ENCODE measurements at places on chromosomes 7 and 10.

GRCh38 chr10:124942317-124943169 lies 620 bp downstream of the ZRANB1 start:
- no peak for DNase-seq

- no peak for DNase-seq
These were observed at the start of gene MAGI2 for GRCh38 chr7:79453558-79454360. Gene MAGI2 (minus strand): TSS chr7:79453667. CDS start chr7:79453320, 347 bp downstream.

GRCh38 chr10:86967481-86967941 lies 771 bp upstream of the ADIRF start:
- DNase-seq = no peak

- DNase-seq = no peak
These were observed 36.9 kb upstream of the SH2D4B start for GRCh38 chr10:80500572-80501380.

GRCh38 chr7:128425850-128426249 lies 16.1 kb upstream of the IMPDH1 start:
- peak; percentile 75 for DNase-seq

DNA sequence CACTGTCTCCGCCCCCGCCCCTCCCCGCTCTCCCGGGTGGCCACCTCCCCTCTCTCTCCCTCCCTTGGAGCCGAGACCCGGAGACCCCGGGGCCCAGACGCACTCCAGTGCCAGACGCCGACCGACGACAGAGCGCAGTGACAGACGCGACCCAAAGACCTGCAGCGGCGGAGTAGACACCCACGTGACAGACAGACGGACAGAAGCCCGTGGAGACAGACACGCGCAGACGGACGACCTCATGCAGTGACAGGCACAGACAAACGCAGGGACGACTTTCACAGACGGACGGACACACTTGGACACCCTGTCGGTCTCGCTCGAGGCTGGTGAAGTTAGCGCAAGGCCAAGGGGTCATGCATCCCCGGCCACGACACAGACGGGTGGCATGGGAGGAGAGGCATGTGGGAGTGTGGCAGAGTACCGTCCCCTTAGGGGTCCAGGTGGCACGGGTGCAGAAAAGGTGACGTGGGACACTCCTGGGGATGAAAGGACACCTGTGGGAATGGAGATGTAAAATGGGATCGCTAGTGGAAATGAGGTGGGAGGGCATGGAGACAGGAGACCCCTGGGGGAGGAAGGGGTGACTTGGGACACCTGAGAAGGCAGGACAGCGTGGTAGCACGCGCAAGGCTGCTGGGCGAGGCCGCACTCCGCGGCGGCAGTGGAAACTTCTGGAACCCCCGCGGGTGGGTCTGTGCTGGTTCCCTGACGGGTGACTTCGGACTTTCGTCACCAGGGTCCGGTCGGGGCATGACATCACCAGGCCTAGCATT lies 456 bp upstream of the ACHE start:
- no peak for DNase-seq

GRCh38 chr10:8122611-8123369 lies 68.3 kb downstream of the GATA3 start:
- DNase-seq = no peak

GRCh38 chr7:17030559-17030958 lies 148.8 kb upstream of the AGR3 start:
- DNase-seq = no peak

DNA sequence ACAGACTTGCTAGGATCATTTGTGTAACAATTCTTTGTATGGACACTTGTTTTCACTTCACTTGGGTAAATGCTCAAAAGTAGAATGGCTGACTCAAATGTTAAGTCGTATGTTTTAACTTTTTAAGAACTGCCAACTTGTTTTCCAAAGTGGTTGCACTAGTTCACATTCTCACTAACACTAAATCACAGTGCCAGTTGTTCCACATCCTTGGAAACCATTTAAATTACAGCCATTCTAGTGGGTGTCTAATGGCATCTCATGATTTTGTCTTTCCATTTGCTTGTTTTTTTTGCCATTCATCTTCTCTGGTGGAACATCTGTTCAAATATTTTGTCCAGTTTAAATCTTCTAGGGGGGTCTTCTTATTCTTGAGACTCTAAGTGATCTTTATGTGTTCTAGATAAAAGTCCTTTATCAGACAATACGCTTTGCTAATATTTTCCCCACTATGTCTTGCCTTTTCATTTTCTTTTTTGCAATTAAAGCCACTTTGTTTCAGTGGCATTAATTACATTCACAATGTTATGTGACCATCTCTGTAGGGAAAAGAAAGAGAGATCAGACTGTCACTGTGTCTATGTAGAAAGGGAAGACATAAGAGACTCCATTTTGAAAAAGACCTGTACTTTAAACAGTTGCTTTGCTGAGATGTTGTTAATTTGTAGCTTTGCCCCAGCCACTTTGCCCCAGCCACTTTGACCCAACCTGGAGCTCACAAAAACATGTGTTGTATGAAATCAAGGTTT lies 63.9 kb downstream of the ITGB1 start:
- DNase-seq = no peak

GRCh38 chr10:126387041-126387921 lies 996 bp downstream of the ADAM12 start:
- DNase-seq = no peak

DNA sequence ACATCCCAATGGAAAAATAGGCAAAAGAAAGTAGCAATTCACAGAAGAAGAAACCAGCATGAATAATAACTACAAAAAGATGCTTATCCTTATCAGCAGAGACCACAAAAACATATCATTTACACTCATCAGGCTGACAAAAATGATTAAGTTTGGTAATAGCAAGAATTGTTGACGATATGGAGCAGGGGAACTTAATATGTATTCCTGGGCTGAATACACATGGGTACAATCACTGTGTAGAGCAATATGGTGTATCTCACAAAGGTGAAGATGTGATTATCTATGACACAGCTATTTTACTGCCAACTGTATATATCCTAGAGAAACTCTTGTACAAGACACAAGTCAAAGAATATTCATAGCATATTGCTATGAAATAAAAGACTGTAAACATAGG lies 141.8 kb upstream of the NOBOX start:
- no peak for DNase-seq

- no peak for DNase-seq
These were observed 161.1 kb downstream of the CCDC71L start for GRCh38 chr7:106499897-106500296.

GRCh38 chr10:35351021-35351420 lies 14.7 kb downstream of the CCNY start:
- DNase-seq = no peak
